ENCODE measurements at places on chromosomes 4 and X. TPM values are rescaled to one million over a fixed set of nuclear protein-coding genes. Genes with fewer than 3 reads are reported as not detected.

- H3K36me3 ChIP-seq, result peaks cover 18% of the 10 kb centered on the region
- no peak for DNase-seq
- peak within 1 kb of the TSS; percentile 67 for H3K27ac ChIP-seq
- no peaks in the 10 kb centered on the region for H3K27me3 ChIP-seq
These were observed at the start of gene DNASE1L1 for GRCh38 chrX:154409222-154409871. TSS of gene DNASE1L1 (minus strand) at chrX:154409254. CDS start at chrX:154405568, 3,686 bp downstream.

The ZNF157 gene
- 0.18 TPM for total RNA-seq

The L1CAM gene
- 5.2 TPM for total RNA-seq

GRCh38 chr4:139247241-139247640, 32.8 kb downstream of the MGARP start:
- no peaks in the 10 kb centered on the region for H3K27me3 ChIP-seq
- H3K4me1 ChIP-seq, result no peaks in the 10 kb centered on the region
- H3K36me3 ChIP-seq, result no peaks in the 10 kb centered on the region
- H3K4me3 ChIP-seq, result no peak overlapping the region
- no peak overlapping the region for H3K27ac ChIP-seq
- DNase-seq, result no peak

GRCh38 chr4:189117426-189117825, 823.2 kb upstream of the FRG1 start:
- no peak for DNase-seq
- no peaks in the 10 kb centered on the region for H3K36me3 ChIP-seq
- H3K4me3 ChIP-seq, result no peak overlapping the region
- no peaks in the 10 kb centered on the region for H3K27me3 ChIP-seq

The NPY1R gene
- total RNA-seq, result not detected

The TCEAL6 gene
- total RNA-seq, result not detected

- H3K4me3 ChIP-seq, result no peak overlapping the region
- H3K4me1 ChIP-seq, result no peaks in the 10 kb centered on the region
- no peak for DNase-seq
- H3K36me3 ChIP-seq, result no peaks in the 10 kb centered on the region
- H3K27ac ChIP-seq, result no peak overlapping the region
These were observed 164.0 kb downstream of the RNF150 start for GRCh38 chr4:140969296-140969695.

- no peaks in the 10 kb centered on the region for H3K36me3 ChIP-seq
- no peak overlapping the region for H3K4me3 ChIP-seq
- no peak overlapping the region for H3K27ac ChIP-seq
- H3K27me3 ChIP-seq, result peaks cover 30% of the 10 kb centered on the region
- no peak for DNase-seq
These were observed 769 bp upstream of the CPZ start for GRCh38 chr4:8591626-8592365.

The SLC16A2 gene
- not detected for total RNA-seq

- DNase-seq, result no peak
- H3K36me3 ChIP-seq, result no peaks in the 10 kb centered on the region
- no peak overlapping the region for H3K27ac ChIP-seq
These were observed 1681.9 kb upstream of the ADGRL3 start for GRCh38 chr4:59518005-59518823.

All from activated CD4-positive, alpha-beta memory T cell treated with anti-CD3 and anti-CD28 coated beads, Interleukin-2, amount 10 ng/mL, durations not matched to agents 7 days and 5 days (primary cell).